ENCODE measurements at places on chromosomes 2 and 18. TPM values are rescaled to one million over a fixed set of nuclear protein-coding genes. Genes with fewer than 3 reads are reported as not detected.

DNA sequence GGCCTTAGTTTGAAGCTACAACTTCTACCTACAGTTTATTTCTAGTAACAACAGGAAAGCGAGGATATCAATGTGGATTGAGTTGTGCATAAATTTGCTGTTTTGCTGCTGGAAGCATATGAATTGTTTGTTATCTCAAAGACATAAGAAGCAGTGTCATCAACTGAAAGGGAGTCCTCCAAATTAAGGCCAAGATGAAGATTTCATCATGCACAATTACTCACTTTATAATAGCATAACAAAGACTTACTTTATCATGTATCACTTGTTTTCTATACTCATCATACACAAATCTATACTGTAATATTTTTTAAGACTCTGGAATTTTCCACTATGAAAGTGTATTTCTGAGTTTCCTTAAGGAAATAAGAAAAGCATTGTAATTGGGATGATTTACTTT, 136.1 kb upstream of the FANCL start:
- no peak for DNase-seq

DNA sequence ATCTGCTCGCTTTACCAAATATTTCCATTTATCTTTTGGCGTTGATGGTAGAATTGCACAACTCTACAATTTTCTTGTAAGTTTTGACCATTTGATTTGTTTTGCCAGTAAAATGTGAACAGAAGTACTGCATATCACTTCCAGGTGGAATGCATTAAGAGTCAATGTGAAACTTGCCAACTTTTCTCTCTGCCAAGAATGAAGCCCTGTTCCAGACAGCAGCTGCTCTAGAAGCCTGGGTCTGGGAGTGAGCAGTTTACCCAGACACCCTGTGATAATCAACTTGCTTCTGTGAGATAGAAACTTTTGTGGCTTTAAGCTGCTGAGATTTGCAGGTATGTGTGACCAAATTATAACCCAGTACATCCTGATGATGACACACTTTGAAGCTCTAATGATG, 115.9 kb upstream of the SYT4 start:
- no peak for DNase-seq

GRCh38 chr18:13376841-13377351, 158.3 kb downstream of the LDLRAD4 start:
- DNase-seq: no peak

GRCh38 chr2:42009657-42010580, 37.9 kb upstream of the PKDCC start:
- no peak for DNase-seq

DNA sequence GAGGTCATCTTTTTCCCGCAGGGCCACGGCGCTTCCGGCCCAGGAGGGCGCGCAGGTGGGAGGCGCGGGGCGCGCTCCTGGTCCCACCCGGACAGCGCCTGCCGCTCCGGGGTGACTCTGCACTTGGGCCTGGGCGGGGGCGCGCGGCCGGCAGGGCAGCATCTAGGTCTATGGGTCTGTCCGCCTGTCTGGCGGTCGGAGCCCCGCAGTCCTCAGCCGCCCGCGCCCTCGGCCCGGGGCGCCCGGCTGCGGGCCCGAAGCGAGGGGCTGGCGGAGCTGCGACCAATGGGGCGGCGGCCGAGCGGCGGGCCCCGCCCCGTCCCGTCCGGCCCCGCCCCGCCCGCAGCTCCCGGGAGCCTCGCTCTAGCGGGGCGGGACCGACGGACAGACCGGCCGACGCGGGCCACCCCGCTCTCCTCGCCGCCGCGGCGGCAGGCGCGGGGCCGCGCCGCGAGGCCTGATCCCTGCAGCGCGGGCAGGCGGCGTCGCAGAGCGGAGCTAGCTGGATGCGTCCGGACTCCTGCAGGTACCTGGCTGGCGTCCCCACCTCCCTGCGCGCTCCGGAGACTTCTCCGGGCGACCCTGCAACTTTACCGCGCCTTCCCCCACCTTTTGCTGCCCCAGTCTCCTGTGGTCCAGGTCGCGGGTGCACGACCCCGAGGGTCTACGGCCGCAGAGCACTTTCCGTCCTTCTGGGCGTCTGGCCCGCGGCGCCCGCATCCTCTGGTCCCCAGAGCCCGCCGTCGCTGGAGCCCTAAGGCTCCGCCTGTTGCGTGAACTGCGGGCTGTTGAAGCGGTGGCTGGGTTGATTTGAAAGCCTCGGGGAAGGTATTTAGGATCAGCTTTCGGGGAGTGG, at the start of gene KCNS3:
Gene KCNS3, plus strand, starts transcription at position 387 of the 856 bp plus-strand sequence. CDS start 52,342 bp downstream, outside the sequence.
- no peak for DNase-seq

DNA sequence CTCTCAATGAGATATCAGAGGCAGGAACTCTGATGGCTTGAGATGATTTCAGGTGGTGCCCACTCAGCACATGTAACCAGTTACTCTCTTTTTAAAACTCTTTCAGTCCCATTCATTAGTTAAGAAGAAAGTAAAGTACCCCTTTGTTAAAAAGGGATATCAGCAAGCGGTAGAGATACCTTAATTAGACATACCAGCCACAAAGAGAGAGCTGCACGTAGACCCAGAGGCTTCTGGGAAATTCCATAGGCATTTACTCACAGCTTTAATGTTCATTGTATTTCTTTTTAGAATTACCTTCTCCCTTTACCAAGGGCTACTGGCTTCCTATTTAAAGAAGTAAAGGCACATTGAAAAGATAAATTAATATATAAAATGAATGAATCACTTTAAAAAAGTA, 63.3 kb downstream of the LYPD6B start:
- no peak for DNase-seq

GRCh38 chr18:38116716-38117115, 551.1 kb upstream of the CELF4 start:
- no peak for DNase-seq

- DNase-seq: no peak
Measured at GRCh38 chr2:180990794-180991193, 10.4 kb downstream of the UBE2E3 start.

- no peak for DNase-seq
Measured at GRCh38 chr2:215423234-215423633, 12.6 kb downstream of the FN1 start.

- DNase-seq: no peak
Measured at GRCh38 chr2:59693231-59693959, 860.1 kb downstream of the BCL11A start.

DNA sequence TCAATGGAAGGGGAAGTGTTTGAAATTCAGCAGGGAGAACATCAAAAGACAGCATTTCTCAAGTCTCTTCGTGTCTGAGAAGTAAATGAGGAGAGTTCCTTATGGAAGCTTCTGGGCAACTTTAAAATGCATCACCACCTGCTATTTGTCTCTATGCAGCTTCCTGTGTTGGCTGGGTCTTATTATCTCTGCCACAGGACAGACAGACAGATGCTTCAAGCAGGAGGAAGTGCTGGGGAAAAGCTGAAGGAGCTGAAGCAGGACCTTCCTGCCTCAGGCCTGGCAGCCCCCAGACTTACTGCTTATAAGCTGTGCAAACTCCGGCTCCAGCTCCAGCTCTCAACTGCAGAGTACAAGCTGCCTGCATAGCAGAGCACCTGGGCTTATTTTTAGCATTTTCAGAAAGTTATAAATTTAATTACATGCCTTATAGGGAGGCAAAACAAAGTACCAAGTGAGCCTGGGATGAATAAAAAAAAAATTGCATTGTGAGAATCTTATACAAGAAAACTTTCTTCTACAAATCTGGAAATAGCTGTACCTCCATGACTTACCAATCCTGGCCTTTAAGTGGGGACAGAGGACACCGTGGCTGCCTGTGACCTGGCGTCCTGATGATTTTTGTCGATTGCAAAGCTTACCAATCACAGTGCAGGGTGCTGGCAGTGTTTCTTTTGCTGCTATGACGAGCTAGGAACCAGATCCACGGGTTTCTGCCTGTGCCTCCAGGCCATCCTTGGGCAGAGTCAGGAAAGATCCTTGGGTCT, 206.3 kb downstream of the SEPTIN10 start:
- no peak for DNase-seq

GRCh38 chr2:39135690-39136259, 14.9 kb upstream of the SOS1 start:
- no peak for DNase-seq

- DNase-seq: no peak
Measured at GRCh38 chr18:44795241-44795640, 114.6 kb downstream of the SETBP1 start.

- DNase-seq: no peak
Measured at GRCh38 chr2:235518322-235519090, 24.7 kb downstream of the AGAP1 start.

- no peak for DNase-seq
Measured at GRCh38 chr18:2641638-2642037, 13.9 kb upstream of the SMCHD1 start.

DNA sequence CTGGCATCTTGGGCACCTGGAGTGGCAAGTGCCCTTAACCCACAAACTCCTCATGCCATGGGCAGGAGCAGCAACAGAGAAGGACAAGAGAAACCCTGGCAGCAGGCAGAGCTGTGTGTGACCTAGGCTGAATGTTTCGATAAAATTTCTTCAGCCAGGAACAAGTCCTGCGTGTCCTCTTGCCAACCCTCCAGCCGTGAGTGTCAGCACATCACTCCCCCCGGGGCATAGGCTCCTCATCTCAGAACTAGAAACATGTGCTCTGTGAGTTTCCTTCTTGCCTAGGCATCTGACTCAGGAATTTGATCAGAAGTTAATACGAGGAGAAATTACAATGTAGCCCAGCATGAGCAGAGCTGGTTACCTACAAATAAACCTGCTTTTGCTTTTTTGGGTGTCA, 2.2 kb downstream of the ABCG8 start:
- no peak for DNase-seq

DNA sequence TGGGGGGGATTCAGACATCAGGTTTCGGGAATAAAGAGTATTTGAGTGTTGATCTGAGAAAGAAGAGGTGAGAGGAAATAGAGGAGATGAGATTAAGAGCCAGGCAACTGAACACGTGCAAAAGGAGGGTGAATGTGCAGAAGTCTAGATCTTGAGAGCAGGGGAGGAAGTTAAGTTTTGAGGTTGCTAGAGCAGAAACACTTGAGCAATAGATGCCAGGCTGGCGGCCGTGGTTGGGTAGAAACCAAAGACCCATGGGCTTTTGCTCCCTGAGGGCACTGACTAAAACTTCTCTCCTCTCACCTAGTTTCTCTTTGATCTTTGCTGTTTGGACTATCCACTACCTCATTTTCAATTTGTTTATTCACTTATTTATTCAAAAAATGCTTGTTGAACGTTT, 116.0 kb downstream of the CDC42EP3 start:
- DNase-seq: no peak

DNA sequence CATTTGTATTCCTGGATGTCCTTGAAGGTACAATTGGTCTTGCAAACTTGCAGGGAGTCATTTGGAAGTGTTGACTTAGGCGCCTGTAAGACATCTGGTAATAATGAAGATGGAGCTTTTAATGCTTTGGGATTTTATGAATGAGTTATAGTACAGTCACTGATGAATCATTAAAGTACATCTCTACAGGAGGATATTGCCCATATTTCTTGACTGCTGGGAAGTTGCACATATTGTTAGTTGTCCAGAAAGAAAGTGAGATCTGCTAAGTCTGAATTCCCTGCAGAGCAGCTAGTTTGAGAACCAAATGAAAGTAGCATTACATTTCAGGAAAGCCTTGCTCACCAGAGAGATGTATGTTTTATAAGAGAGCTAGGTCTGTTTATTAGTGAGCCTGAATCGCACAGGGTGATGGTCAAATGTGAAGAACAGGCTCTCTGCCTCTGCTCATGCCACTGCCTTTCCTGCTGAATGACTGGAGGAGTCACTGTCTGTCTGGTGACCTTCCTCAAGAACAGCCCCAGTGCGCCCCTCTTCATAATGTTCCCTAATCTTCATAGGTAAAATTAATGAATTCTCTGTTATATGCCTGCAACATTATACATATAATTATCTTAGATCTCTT, 138.9 kb upstream of the KLHL14 start:
- DNase-seq: no peak

DNA sequence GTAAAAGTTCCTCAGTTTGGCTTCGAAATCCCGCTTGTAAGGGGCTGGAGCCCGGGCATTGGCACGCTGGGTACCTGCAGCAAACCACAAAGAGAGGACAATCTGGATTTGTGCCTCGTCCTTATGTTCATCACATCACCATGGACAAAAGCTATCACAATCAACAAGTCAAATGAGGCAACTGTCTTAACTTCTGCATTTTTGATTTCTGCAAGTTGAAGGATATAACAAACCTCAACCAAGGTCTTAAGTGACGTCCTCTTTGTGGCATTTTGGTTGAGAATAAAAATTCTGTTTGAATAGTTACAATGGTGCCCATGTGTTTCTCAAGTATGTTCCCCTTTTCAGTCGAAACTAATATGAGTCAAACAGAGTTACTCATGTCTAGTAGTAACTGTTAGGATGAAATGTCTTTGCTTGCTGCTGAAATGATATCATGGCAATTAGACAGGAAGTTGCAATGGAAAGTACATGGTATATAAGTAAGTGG, 70.8 kb upstream of the STK17B start:
- DNase-seq: no peak

- DNase-seq: no peak
Measured at GRCh38 chr18:9016633-9017166, 85.8 kb upstream of the NDUFV2 start.

DNA sequence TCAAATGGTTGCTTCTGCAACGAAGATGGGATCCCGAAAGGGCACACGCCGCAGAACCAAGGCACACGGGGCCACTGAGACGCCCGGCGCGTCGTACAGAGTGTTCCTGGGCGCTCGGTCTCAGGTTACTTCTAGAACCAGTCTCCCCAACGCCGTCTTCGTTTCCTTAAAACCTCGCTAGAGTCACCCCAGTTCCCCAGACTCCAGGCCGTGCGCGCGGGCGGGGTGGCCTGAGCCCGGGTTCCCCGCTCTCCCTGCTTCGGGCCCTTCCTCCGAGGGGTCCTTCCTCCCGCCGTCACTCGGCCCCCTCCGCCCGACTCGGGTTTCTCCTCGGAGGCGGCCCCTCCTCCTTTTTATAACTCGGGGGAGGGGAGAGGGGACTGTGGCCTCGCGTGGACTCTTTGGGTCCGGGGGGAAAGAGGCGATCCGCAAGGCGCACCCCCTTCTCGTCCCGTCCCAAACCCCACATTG, 774 bp upstream of the FZD7 start:
- DNase-seq: no peak

- DNase-seq: no peak
Measured at GRCh38 chr2:211846036-211846400, 692.6 kb downstream of the ERBB4 start.

- no peak for DNase-seq
Measured at GRCh38 chr2:113275556-113276215, 3.0 kb downstream of the PAX8 start.

PLB1 gene
- total RNA-seq: 2.5 TPM

PROC gene
- total RNA-seq: not detected

CKAP2L gene
- total RNA-seq: 1.2 TPM

ALPI gene
- not detected for total RNA-seq

RPL37A gene
- 1,089 TPM for total RNA-seq

IL1RL1 gene
- 10.6 TPM for total RNA-seq

UCN gene
- total RNA-seq: 3.2 TPM

GALNT3 gene
- 7.4 TPM for total RNA-seq

DES gene
- total RNA-seq: 883 TPM

Measured in vagina (tissue), 2 donors.